Caco-2 (cell line): ENCODE measurements at places on chromosomes 12 and 14.

DNA sequence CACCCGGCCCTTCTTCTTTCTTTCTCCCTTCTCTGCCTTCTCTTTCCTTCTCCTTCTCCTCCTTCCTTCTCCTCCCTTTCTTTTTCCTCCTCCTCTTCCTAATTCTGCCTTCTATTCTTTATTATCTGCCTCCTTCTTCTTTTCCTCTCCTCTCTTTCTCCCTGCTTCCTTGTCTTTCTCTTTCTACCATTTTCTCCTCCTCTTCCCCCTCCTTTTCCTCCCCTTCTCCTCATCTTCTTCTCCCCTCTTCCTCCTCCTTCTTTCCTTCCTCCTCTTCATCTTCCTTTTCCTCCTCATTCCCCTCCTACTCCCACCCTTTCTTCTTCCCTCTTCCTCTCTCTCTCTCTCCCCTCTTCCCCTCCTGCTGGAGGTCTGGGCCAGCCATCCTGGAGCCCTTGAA is 294.9 kb upstream of the CRY1 start:
- H3K36me3 ChIP-seq = no peaks in the 10 kb centered on the region
- no peaks in the 10 kb centered on the region for H3K27me3 ChIP-seq
- H3K27ac ChIP-seq = no peak overlapping the region
- H3K4me1 ChIP-seq = no peaks in the 10 kb centered on the region

DNA sequence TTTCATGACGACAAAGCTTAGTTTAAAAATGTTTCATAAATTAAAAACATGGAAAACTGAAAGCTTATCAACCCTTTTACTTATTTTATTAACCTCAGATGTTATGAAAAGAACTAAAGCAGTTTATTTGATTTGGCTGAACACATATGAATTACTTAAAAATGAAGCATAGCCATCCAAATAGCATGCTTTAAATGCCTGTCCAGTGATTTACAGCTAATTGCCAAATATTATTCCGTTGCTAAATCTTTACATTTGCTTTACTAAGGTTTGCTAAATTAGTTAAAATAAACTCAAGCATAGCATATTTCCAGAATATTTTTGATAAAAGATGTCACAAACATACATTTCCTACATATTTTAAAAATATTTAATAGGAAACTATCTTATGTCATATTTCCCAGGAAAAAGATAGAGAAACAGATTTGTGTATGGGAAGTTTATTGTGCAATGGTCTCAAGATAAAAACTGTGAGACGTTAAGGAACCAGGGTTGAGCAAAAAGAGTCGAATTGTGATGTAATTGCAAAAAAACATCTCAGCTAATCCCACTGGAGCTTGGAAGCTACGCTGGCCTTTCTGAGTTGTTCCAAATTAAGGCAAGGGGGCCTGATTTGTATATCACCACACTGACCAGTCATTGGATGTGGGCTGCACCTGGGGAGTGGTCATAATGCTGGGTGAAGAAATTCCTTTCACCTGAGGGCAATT is 25.8 kb downstream of the GPR135 start:
- no peaks in the 10 kb centered on the region for H3K36me3 ChIP-seq
- H3K27ac ChIP-seq = no peak overlapping the region
- no peaks in the 10 kb centered on the region for H3K4me1 ChIP-seq
- DNase-seq = no peak
- H3K4me3 ChIP-seq = no peak overlapping the region

DNA sequence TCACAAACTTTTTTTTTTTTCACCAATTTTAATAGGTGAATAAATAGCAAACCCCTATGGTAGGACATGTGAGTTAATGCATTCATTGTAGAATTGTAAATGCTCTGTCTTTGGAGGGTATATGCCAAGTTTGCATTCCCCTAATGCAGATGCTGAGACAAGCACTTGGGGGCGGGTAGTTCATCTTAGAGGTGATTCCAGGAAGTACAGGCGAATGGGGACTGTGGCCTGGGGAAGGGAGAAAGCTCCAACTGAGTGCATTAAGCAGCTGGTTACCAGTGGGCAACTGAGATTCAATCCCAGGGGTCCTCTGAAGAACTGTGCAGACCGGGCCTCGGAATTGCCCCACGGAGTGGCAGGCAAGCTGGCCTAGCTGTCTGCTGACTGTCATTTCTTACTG is 107.6 kb downstream of the ZNF664 start:
- H3K27ac ChIP-seq = no peak overlapping the region
- no peaks in the 10 kb centered on the region for H3K36me3 ChIP-seq
- H3K4me1 ChIP-seq = peaks cover 15% of the 10 kb centered on the region
- no peak for DNase-seq
- H3K27me3 ChIP-seq = no peaks in the 10 kb centered on the region

DNA sequence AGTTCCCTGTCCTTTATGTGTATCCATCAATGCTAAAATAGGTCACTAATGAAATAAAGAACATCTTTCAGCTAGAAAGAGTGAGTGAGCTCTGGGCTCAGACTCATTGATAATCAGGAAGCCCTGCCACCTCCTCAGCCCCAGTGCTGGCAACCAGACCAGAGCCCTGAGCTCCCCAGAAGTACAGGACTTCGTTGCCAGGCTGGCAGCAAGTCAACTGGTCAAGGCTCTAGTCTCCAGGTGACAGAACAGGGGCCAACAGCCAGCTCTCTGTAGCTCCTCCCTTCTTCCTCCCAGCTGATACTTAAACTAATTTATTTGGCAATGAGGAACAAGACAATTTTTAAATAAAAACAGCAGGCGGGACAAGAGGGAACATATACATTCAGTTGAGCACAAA is 145.3 kb downstream of the EGLN3 start:
- no peak overlapping the region for H3K27ac ChIP-seq
- H3K36me3 ChIP-seq = no peaks in the 10 kb centered on the region
- H3K27me3 ChIP-seq = no peaks in the 10 kb centered on the region
- no peak overlapping the region for H3K4me3 ChIP-seq
- H3K4me1 ChIP-seq = no peaks in the 10 kb centered on the region

DNA sequence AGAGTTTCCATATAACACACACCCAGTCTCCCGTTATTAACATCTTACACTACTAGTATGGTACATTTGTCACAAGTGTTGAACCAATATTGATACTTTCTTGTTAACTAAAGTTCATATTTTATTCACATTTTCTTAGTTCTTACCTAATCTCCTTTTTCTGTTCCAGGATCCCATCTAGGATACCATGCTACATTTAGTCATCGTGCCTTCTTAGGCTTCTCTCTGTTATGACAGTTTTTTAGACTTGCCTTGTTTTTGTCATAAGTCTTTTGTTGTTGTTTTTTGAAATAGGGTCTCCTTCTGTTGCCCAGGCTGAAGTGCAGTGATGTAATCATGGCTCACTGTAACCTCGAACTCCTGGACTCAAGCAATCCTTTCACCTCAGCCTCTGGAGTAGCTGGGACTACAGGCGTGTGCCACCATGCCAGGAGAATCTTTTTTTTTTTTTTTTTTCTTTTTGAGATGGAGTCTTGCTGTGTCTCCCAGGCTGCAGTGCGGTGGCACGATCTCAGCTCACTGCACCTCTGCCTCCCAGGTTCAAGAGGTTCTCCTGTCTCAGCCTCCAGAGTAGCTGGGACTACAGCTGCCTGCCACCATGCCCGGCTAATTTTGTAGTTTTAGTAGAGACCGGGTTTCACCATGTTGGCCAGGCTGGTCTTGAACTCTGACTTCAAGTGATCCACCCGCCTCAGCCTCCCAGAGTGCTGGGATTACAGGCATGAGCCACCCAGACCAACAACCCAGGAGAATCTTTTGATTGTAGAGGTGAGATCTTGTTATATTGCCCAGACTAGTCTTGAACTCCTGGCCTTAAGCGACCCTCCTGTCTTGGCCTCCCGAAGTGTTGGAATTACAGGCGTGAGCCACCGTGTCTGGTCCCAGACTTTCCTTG is 59.1 kb upstream of the HECTD1 start:
- H3K27me3 ChIP-seq = no peaks in the 10 kb centered on the region
- H3K4me1 ChIP-seq = peaks cover 41% of the 10 kb centered on the region
- no peaks in the 10 kb centered on the region for H3K36me3 ChIP-seq
- no peak overlapping the region for H3K4me3 ChIP-seq
- DNase-seq = no peak
